NCI-H2107 (cell line): ENCODE measurements at places on chromosomes 1 and 21.

DNA sequence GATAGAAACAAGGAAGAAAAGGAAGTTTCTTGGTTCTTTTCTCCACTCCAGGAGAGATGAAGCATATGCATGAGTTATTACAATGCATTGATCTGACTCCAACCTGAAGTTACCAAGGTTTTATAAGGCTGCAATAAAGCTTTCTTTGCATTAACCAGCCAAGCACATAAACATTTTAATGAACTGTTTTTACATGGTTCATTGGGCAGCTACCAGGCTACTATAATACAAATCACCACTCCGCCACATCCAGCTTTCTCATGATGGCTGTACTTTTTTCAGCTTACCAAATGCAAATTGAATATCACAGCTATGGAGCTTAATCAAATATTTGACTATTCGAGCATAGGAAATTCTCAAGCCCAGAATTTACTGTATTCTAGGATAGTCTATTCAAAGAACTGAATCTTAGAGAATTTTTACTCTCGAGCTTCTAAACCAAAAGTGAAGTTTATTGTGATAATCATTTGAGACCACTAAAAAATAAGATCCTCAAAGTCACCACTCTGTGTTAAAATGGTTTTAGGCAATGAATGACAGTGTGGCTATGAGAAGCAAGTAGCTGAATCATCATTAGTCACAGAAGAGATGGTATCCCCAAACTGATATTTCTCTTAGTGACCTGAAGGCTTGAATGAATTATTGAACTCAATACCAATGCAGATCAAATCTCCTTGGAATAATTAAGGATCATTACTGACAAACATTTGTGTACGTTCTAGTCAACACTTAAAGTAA, 58.6 kb upstream of the ZNF281 start:
- no peak for DNase-seq

GRCh38 chr1:29284286-29284960, 48.1 kb downstream of the PTPRU start:
- DNase-seq: no peak

- DNase-seq: no peak
These were observed 53.7 kb upstream of the HMCN1 start for GRCh38 chr1:185680453-185680852.

DNA sequence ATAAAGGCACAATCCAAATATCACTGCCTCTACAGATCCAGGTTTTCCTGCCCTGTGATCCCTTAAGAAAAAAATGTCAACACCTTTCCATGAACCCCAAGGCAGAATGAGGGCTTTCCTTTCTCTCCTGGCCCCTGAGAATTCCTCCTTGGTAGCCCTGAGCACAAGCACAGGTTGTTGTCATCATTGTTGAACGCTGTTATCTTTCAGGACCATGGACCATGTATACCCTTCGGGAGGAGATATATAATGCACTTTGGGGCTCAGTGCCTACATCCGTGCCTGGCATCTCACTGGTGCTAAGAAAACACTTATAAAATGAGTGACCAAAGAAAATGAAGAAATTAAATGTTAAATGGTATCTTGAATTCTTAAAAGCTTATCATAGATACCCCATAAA, 296.2 kb downstream of the SETD4 start:
- no peak for DNase-seq

- no peak for DNase-seq
These were observed 57.9 kb upstream of the PRKACB start for GRCh38 chr1:84086189-84086588.

DNA sequence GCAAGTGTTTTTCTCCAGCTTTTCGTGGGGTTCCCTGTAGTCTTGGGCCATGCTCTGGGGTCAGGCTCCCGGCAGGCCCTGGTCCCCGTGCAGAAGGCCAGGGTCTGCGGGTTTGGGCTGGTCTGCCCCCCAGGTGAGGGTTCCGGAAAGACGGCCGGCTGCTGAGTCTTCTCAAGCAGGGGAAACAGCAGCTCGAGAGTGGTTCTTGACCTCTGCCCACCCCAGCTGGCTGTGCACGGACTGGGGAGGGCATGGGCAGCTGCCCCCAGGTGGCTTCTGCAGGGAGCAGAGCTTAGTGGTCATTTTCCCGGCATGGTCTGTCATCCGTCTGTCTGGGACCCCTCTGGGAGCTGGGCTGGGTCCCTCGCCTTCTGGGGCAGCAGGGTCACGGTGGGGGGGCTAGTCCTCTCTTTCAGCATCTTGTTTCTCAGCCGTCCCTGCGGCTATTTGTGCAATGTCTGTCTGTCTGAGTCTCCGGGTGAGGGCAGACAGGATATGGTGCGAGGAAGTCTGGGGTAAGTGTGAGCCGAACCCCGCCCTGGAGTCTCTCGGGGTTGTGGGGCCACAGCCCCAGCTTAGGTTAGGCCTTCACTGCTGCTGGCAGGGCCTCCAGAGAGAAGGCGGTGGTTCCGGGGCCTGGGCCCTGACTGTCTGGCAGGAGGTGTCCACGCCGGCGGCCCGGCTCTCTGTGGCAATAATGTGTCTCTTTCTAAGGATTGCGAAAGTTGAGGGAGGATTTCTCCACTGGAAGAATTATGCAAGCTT, 6.1 kb downstream of the SKI start:
- no peak for DNase-seq

DNA sequence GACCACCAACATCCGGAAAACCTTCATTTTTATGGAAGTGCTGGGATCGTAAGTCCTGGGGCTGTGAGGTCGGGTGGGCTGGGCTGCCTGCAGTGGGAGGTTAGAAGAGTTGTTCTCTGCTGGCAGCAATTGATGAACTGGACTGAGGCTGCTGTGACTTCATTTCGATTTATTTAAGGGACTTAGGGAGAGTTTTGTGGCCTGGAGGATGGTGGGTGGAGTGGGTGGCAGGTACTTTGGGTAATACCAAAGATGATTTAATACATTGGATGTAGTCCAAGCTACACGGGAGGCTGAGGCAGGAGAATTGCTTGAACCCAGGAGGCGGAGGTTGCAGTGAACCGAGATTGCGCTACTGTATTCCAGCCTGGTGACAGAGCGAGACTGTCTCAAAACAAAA, 11.5 kb downstream of the CAMK1G start:
- DNase-seq: no peak

GRCh38 chr1:235855811-235856429, 10.8 kb downstream of the LYST start:
- DNase-seq: no peak

GRCh38 chr21:34889320-34889675, 159.8 kb downstream of the RUNX1 start:
- no peak for DNase-seq

DNA sequence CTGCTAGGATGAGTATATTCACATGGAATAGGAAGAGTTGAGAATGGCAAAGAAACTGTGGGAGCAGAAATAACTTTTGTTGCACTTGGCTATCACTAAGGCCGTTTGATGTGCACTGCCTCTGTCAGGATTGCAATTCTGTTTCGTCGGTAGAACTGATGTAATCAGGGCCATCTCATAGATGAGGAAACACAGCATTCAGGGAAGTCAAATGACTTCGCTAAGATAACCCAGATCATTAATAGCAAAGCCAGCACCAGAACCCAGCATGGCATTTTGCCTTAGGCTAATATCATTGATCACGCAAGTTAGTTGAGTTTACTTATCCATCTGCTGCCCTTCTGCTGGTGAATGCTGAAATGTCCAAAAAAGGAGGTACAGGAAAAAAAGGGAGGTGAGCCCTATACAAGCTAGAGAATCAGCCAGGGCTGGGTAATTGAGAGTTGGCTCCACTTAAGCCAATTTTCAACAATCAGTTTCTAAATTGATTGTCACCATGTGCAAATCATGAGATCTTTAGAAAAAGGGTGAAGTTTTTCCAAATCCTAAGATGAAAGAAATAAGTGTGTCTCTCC, 7.6 kb downstream of the RASSF5 start:
- no peak for DNase-seq

GRCh38 chr21:43782431-43783097, 6.5 kb upstream of the CSTB start:
- no peak for DNase-seq

DNA sequence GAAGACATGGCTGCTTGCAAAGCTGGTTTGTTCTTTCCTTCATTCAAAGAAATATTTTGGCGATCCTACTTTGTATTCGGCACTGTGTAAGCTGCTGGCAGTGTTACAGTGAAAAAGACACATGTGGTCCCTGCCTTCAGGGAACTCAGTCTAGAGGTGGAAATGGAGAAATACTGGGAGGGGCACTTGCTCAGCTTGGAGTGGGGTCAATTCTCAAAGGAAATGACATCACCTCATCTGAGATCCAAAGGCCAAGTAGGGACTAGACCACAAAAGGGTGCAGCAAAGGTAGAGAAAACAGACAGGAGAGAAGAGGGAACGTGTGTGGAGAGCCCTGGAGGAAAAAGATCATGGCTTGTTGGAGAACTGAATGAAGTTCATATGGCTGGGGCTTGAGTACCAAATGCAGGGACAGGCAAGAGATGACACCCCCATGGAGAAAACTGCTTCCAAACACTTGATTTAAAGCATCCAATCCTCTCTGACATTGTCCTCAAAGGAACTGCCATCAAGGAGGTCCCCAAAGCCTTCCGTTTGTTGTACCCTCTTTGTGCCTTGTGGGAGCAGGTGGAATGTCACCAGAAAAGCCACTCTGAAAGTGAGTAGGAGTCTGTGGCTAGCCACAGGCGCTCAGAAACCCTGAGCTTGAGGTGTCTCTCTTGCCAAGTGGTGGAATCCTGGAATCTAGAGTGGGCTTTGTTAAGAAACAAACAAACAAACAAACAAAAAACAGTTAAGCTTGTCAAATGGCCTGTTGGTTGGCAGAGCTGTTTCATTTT, 48.3 kb upstream of the TDRD10 start:
- DNase-seq: no peak

- no peak for DNase-seq
These were observed 521 bp upstream of the NADK start for GRCh38 chr1:1778663-1779319.

GRCh38 chr1:66546047-66546810, 12.3 kb downstream of the SGIP1 start:
- no peak for DNase-seq

DNA sequence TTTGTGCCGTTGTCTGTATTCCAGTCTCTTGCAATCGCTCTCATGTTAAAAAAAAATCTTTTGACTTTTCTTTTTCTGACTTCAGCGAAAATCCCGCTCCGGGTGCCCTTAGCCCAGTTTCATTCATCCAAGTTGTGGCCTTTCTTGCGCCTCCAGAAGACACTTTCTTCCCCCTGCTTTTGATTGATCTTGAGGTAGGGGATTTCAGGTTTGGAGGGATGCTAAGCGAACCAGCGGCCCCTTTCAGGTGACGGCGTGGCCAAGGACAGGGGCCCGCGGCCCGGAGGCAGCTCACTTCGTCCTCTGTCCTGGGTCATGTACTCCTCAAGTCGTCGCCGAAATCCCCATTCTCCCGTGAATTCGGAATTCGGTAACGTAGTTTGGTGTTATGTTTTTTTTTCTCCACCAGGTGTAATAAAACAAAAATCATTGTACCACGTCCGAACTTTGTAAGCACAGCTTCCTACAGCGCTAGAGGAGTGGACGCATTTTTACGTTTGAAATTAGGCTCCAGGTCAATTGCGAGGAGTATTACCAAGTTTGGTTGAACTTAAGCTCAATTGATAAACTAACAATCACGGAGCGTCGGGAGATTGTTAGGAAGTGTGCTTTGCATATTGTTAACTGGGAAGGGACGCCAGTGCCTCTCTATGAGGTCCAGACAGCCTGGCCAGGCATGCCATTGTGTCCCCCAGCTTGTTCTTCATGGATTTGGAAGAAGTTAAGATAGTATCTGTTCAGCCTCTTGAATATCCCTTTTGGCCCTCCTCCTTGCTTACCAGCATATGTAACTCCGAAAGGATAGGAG, 1.1 kb downstream of the MRPS6 start:
- no peak for DNase-seq

DNA sequence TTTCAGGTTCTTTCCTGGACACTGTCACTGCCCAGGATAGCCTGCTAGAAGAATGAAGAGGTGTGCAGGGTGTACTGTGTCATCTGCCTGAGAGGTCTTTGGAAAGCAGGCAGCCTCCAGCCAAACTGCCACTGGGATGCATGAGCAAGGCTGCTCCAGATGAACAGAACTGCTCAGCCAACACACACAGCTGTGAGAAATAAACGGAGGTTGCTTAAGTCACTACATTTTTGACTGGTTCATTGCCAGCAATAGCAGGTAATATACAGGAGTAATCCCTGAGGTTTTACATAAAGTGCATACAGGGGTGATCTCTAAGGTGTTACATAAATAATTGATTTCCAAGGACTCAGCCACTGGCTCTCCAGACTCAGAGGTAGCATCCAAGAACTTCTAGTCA, 516.9 kb downstream of the BRINP3 start:
- DNase-seq: no peak

DNA sequence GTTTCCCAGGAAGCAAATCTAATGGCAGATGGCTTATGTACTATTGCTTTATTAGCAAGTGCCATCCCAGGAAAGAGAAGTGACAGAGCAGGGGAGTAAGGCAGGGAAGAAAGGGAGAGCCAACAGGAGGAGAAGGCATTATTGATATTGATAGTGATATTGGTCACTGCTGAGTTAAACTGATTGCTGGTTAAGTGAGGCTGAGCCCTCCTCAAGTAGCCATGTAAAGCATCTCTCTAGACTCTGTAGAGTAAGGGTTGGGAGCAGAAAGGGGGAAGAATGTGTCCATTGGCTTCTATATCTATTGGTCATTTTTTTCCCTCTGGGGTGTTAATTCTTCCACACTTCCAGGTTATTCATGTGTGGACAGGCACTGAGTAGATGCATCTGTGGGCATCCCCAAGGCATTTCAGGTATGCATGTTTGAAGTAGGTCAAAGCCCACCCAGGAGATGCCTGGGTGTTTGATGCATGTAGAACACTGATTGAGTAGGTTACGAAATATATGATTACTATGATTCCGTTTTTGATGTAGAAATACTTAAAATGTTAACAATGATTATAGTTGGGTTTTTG, 290.5 kb upstream of the DPYD start:
- no peak for DNase-seq

GRCh38 chr1:51744506-51745303, 127.8 kb downstream of the OSBPL9 start:
- DNase-seq: no peak

DNA sequence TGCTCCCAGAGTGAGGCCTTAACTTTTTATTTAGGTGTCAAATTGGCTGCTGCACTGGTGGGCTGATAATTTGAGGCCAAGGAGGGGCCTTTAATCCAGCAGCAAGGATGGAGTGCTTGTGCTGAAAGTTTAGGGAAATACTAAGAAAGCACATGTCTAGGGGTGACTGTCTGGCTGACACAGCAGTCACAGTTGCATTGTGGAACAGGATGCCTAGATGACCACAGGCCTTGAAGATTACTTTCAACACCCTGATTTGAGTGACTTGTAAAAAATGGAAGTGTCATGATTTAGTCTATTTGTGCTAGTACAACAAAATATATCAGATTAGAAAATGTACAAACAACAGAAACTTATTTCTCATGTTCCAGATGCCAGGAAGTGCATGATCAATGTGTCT, 57.7 kb downstream of the ZNF697 start:
- DNase-seq: no peak

- no peak for DNase-seq
These were observed 79.9 kb upstream of the GPR52 start for GRCh38 chr1:174367892-174368291.
